ENCODE measurements at places on chromosomes 4 and X. TPM values are rescaled to one million over a fixed set of nuclear protein-coding genes. Genes with fewer than 3 reads are reported as not detected.

Gene CENPVL3
- 2.9 TPM for total RNA-seq

- H3K4me3 ChIP-seq = no peak overlapping the region
- H3K4me1 ChIP-seq = no peaks in the 10 kb centered on the region
- peaks cover 28% of the 10 kb centered on the region for H3K27me3 ChIP-seq
- H3K27ac ChIP-seq = no peak overlapping the region
- DNase-seq = no peak
- H3K36me3 ChIP-seq = no peaks in the 10 kb centered on the region
These were observed 56.3 kb upstream of the LCORL start for GRCh38 chr4:18077808-18078207.

GRCh38 chr4:10722957-10723356 is 38.4 kb upstream of the CLNK start:
- no peaks in the 10 kb centered on the region for H3K36me3 ChIP-seq
- H3K27me3 ChIP-seq = no peaks in the 10 kb centered on the region
- no peak overlapping the region for H3K4me3 ChIP-seq
- DNase-seq = no peak
- peaks cover 4% of the 10 kb centered on the region for H3K4me1 ChIP-seq

DNA sequence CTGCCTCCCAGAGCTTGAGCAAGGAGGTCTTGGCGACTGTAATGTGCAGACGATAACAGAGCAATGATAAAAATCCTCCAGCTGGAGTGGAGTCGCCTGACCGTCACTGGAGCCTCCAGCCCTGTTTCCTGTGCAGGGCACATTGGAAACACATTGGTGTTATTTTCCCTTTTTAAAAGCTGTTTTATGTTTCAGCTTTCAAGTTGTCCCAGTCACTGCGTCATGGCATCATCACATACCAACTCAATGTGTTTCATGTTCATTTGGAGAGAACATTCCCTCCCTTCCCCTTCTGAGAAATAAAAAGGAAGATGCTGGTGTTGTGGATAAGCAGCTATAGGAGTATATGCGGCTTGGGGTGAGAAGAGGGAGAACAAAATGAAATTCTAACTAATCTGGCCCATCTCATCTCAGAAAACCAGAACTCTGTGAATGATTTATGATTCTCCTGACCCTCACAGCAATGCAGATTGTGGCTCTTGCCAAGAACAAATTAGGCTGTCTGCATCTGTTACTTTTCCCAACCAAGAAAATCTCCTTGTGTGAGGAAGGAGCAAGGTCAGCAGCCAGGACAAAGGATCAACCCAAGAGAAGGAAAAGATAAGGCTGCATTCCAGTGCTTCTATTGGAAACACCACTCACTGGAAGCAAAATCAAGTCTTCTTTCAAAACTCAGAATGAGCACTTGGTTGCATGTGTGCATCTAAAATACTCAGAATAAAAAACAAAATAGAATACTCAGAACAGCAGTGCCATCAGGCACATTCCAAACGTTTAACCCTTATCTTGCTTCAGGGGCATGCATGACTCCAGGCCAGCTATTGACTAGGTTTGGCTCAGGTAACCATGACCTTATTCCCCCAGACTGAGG is 134.4 kb downstream of the RASL11B start:
- peaks cover 21% of the 10 kb centered on the region for H3K4me1 ChIP-seq
- H3K4me3 ChIP-seq = no peak overlapping the region
- H3K27me3 ChIP-seq = no peaks in the 10 kb centered on the region
- no peak for DNase-seq

DNA sequence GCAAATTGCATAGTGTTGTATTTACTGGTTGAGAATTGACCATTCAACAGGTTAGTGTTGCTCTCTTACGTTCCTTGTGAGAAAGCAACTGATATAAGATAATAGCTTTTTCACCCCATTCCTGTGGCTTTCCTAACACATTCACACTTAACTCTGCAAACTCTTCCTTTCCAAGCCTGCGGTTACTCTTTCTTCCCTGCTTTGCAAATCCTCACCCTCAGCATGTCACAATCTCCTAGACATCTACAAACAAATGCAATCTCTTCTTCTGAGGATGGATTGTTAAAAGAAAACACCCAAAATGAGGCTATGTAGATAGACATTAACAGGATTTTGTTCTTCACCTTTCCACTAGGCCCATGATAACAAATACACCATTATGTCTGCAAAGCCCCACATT is 771.7 kb upstream of the PCDH7 start:
- H3K27me3 ChIP-seq = no peaks in the 10 kb centered on the region
- H3K27ac ChIP-seq = no peak overlapping the region
- no peaks in the 10 kb centered on the region for H3K4me1 ChIP-seq
- no peaks in the 10 kb centered on the region for H3K36me3 ChIP-seq

Gene WDR19
- total RNA-seq = 68.7 TPM

Gene SPANXN4
- not detected for total RNA-seq

- no peaks in the 10 kb centered on the region for H3K4me1 ChIP-seq
- no peak overlapping the region for H3K4me3 ChIP-seq
- H3K27ac ChIP-seq = no peak overlapping the region
- DNase-seq = no peak
- no peaks in the 10 kb centered on the region for H3K27me3 ChIP-seq
These were observed 10.3 kb downstream of the XPNPEP2 start for GRCh38 chrX:129749069-129749468.

- no peaks in the 10 kb centered on the region for H3K27me3 ChIP-seq
- no peak overlapping the region for H3K4me3 ChIP-seq
- no peaks in the 10 kb centered on the region for H3K4me1 ChIP-seq
- DNase-seq = no peak
- H3K36me3 ChIP-seq = peaks cover 5% of the 10 kb centered on the region
These were observed 12.0 kb downstream of the COL4A6 start for GRCh38 chrX:108426262-108426661.

DNA sequence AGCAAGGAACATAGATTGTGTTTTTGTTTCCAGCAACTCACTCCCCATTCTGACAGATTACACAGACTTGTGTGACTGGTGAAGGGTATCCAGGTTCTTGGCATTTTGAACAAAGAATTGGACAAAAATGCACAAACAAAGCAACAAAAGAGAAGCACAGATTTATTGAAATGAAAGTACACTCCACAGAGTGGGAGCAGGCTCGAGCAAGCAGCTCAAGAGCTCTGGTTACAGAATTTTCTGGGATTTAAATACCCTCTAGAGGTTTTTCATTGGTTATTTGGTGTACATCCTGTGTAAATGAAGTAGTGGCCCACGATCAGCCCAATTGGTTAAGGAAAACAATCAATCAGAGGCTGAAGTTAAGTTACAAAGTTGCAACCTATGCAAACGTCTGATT is 155.0 kb upstream of the JADE1 start:
- DNase-seq = no peak
- H3K27ac ChIP-seq = no peak overlapping the region
- H3K27me3 ChIP-seq = peaks cover 2% of the 10 kb centered on the region
- no peak overlapping the region for H3K4me3 ChIP-seq
- peaks cover 24% of the 10 kb centered on the region for H3K4me1 ChIP-seq
- peaks cover 4% of the 10 kb centered on the region for H3K36me3 ChIP-seq

DNA sequence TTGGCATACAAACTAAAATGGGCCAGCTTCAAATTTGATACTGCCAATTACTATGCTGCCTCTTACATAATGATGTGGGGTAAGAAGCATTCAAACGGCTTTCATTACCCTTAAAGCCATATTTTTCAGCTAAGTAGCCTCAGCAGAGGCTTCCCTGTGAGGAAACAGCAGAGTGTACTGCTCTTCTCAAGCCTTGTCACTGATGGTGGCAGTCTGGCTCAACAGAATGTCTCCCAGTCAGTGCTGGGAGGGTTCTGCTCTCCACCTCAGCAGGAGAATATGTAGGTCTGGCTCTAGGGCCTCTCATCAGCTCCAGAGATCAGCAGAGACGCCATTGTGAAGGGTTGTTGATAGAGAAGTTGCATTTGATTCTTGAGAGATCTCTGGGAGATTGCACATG is 44.6 kb upstream of the MBNL3 start:
- H3K27me3 ChIP-seq = peaks cover 4% of the 10 kb centered on the region
- no peaks in the 10 kb centered on the region for H3K4me1 ChIP-seq
- no peaks in the 10 kb centered on the region for H3K36me3 ChIP-seq
- H3K27ac ChIP-seq = no peak overlapping the region
- H3K4me3 ChIP-seq = no peak overlapping the region

GRCh38 chrX:103781062-103781402 is 4.4 kb downstream of the PLP1 start:
- no peak overlapping the region for H3K27ac ChIP-seq
- H3K4me3 ChIP-seq = no peak overlapping the region
- H3K27me3 ChIP-seq = peaks cover 2% of the 10 kb centered on the region
- no peak for DNase-seq
- no peaks in the 10 kb centered on the region for H3K36me3 ChIP-seq
- H3K4me1 ChIP-seq = peaks cover 5% of the 10 kb centered on the region

DNA sequence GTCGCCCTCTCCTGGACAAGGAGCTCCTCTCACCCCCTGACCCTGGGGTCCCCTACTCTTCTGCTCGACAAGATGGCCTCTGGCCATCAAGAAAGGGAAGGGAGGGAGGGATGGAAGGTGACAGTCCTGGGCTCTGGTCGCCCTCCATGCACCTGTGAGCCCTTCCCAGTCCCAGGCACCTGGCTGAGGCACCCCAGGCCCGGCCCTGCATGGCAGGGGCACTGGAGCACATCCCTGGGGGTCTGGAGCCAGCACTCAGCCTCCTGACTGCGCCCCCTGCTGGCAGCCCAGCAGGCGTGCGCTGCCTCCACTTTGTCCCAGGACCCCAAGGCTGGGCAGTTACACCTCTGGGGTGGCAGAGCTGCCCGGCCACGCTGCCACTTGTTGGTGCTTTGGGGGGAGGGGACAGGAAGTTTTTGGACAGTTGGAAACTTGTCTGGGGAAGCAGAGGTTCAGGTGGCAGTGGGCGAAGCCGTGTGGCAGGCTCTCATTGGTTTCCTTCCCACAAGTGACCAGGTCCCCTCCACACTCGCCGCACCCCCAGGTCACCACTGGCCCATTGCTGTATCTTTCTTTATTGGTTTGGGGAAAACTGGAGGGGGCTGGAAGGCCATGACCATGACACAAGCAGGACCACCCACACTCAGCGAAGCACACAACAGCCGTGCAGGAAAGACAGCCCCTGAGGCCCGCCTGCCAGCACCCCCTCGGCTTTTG is 4.3 kb downstream of the PNCK start:
- peaks cover 6% of the 10 kb centered on the region for H3K4me1 ChIP-seq
- H3K27me3 ChIP-seq = peaks cover 48% of the 10 kb centered on the region
- no peaks in the 10 kb centered on the region for H3K36me3 ChIP-seq
- no peak overlapping the region for H3K27ac ChIP-seq

- H3K4me3 ChIP-seq = no peak overlapping the region
- H3K4me1 ChIP-seq = no peaks in the 10 kb centered on the region
- no peak for DNase-seq
- no peak overlapping the region for H3K27ac ChIP-seq
- no peaks in the 10 kb centered on the region for H3K36me3 ChIP-seq
These were observed 209.8 kb upstream of the MAGEB18 start for GRCh38 chrX:25928316-25928715.

GRCh38 chr4:110475881-110476818 is at the start of gene ENPEP:
ENPEP (plus strand) TSS chr4:110476155; CDS start chr4:110476415, 260 bp downstream.
- H3K4me1 ChIP-seq = peaks cover 20% of the 10 kb centered on the region
- DNase-seq = no peak
- no peaks in the 10 kb centered on the region for H3K36me3 ChIP-seq

DNA sequence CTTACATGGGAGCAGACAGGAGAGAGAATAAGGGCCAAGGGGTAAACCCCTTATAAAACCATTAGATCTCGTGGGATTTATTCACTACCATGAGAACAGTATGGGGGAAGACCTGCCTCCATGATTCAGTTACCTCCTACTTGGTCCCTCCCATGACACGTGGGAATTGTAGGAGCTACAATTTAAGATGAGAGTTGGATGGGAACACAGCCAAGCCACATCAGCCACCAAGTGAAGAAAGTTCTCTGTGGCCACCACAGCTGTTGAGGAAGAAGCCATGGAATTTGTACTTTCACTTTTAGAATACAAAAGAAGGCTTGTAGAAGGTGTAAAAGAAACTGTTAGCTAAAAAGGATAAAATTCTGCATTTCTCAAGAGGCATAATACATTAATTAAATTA is 67.0 kb upstream of the CXorf51A start:
- no peaks in the 10 kb centered on the region for H3K27me3 ChIP-seq
- H3K27ac ChIP-seq = no peak overlapping the region
- no peak for DNase-seq
- no peaks in the 10 kb centered on the region for H3K4me1 ChIP-seq

DNA sequence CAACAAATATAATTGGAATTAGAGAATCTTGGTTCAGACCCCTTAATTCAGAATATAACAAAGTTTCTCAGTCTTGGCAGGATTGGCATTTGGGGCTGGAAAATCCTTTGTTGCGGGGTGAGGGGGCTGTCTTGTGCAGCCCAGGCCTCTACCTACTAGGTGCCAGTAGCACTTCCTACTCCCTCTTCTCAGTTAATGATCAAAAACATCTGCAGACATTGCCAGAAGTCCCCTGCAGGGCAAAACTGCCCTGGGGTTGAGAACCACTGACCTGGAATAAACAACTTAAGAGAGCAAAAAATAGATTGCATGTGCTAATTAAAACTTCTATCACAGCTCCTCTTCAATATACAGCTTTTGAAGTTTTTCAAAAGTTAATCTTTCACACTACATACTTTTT is 36.7 kb upstream of the CXorf38 start:
- DNase-seq = no peak
- no peaks in the 10 kb centered on the region for H3K27me3 ChIP-seq
- peaks cover 8% of the 10 kb centered on the region for H3K36me3 ChIP-seq
- no peak overlapping the region for H3K4me3 ChIP-seq

Measured in type B pancreatic cell (in vitro differentiated cells).